ENCODE measurements at places on chromosomes 12 and 14. TPM values are rescaled to one million over a fixed set of nuclear protein-coding genes. Genes with fewer than 3 reads are reported as not detected.

The LHX5 gene
- total RNA-seq, result not detected

The HOXC13 gene
- not detected for total RNA-seq

The KRT86 gene
- 0.14 TPM for total RNA-seq

The KLHL33 gene
- 0.18 TPM for total RNA-seq

The RD3L gene
- not detected for total RNA-seq

The TAS2R20 gene
- 2.2 TPM for total RNA-seq

The FAM181A gene
- not detected for total RNA-seq

The TAS2R7 gene
- total RNA-seq, result not detected

The ACOT6 gene
- total RNA-seq, result not detected

The PTPN6 gene
- total RNA-seq, result under 0.01 TPM

The CCDC175 gene
- not detected for total RNA-seq

The ZFHX2 gene
- total RNA-seq, result 0.14 TPM

The REC8 gene
- 0.85 TPM for total RNA-seq

The TAS2R13 gene
- total RNA-seq, result 0.85 TPM

The ACSS3 gene
- total RNA-seq, result 22.3 TPM

The INTS13 gene
- 25.3 TPM for total RNA-seq

The SYT10 gene
- total RNA-seq, result not detected

The USP44 gene
- total RNA-seq, result 13.8 TPM

The FOS gene
- 13.8 TPM for total RNA-seq

The MUCL1 gene
- not detected for total RNA-seq

The IFNG-AS1 gene
- not detected for total RNA-seq

The RILPL2 gene
- total RNA-seq, result 6.8 TPM

The C12orf42 gene
- not detected for total RNA-seq

The SLC22A17 gene
- total RNA-seq, result 19.5 TPM

The PTPRQ gene
- total RNA-seq, result 2.8 TPM

The SERPINA10 gene
- total RNA-seq, result not detected

The NGB gene
- total RNA-seq, result not detected

The GSC gene
- total RNA-seq, result 0.71 TPM

The MDP1 gene
- 17.7 TPM for total RNA-seq

The CLEC14A gene
- total RNA-seq, result 3.6 TPM

The KRT75 gene
- not detected for total RNA-seq

The CELA1 gene
- not detected for total RNA-seq

The PTGER2 gene
- 6.6 TPM for total RNA-seq

The CMA1 gene
- total RNA-seq, result not detected

The TOMM20L gene
- not detected for total RNA-seq

The BMAL2 gene
- 21.4 TPM for total RNA-seq

The ALDH1L2 gene
- 44.7 TPM for total RNA-seq

The RTN1 gene
- 1.6 TPM for total RNA-seq

The CD4 gene
- total RNA-seq, result 0.43 TPM

The MYF5 gene
- not detected for total RNA-seq

The FLRT2 gene
- 8.0 TPM for total RNA-seq

The WDR20 gene
- 15.5 TPM for total RNA-seq

The ESPL1 gene
- total RNA-seq, result 0.46 TPM

The PROX2 gene
- not detected for total RNA-seq

The ALKBH2 gene
- 19.8 TPM for total RNA-seq

The GIT2 gene
- total RNA-seq, result 27.7 TPM

The FAM222A gene
- total RNA-seq, result under 0.01 TPM

The NRL gene
- total RNA-seq, result 0.28 TPM

The PRPH gene
- 0.46 TPM for total RNA-seq

The ABHD4 gene
- total RNA-seq, result 12.4 TPM

The TULP3 gene
- total RNA-seq, result 22.3 TPM

The C12orf54 gene
- total RNA-seq, result not detected
